ENCODE measurements at places on chromosomes 3 and 15. TPM values are rescaled to one million over a fixed set of nuclear protein-coding genes. Genes with fewer than 3 reads are reported as not detected.

Gene GABRR3
- not detected for total RNA-seq

Gene SEMA5B
- total RNA-seq: not detected

Gene GOLGA6L26
- not detected for total RNA-seq

Gene POLR2H
- total RNA-seq: 86.7 TPM

Gene PPP2R3A
- 5.5 TPM for total RNA-seq

Gene DAPK2
- total RNA-seq: 4.0 TPM

Gene SH3GL3
- total RNA-seq: not detected

Gene CORO2B
- 3.7 TPM for total RNA-seq

Gene CCDC54
- total RNA-seq: not detected

Gene FOXL2NB
- total RNA-seq: not detected

Gene FMN1
- total RNA-seq: under 0.01 TPM

Gene ABI3BP
- total RNA-seq: 8.5 TPM

Gene OIP5
- total RNA-seq: 27.7 TPM

Gene ABHD17C
- total RNA-seq: 4.6 TPM

Gene PTPN9
- total RNA-seq: 18.8 TPM

Gene MAGEF1
- 13.8 TPM for total RNA-seq

Gene SLC24A5
- not detected for total RNA-seq

Gene SLC9A9
- 1.5 TPM for total RNA-seq

Gene FAM227B
- 0.98 TPM for total RNA-seq

Gene RLBP1
- not detected for total RNA-seq

Gene TUSC7
- not detected for total RNA-seq

Gene PLSCR2
- total RNA-seq: not detected

Gene SLC15A2
- not detected for total RNA-seq

Gene FGD5
- total RNA-seq: 49.4 TPM

Gene GOLGA8H
- total RNA-seq: 0.60 TPM

All from mammary microvascular endothelial cell (primary cell).